GM12878 (cell line): ENCODE measurements at places on chromosomes 3 and 15.

GRCh38 chr3:99634881-99635280 is 3.5 kb upstream of the COL8A1 start:
- DNase-seq = no peak

DNA sequence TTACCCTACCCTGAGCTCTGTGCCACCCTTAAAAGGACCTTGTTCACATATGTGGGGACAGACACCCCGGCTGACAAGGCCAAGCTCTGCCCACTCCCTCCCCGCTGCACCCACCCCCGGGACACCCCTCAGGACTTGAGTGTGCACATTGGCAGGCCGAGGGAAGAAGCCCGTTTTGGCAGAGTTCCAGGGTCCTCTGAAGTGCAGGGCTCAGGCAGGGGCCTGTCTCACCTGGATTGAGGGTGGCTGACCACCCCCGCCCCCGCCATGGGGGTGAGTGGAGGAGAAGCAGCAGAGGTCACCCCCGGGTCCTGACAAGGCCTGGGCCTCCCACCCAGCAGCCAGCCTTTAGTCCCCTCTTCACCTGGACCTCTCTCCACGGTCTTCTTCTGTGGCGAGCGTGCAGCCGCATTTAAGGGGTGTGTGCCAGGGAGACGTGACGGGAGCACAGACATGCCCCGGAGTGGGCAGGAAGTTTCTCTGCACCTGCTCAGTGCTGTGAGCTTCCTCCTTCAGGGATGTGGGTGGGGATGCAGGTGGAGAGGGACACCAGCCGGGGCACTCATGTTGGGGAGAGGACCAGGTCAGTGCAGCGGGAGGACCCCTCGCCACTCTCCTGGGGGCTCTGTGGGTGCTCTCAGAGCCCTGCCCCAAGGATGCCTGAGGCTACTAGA is 50.7 kb downstream of the LINGO1 start:
- DNase-seq = no peak

GRCh38 chr15:70853973-70854665 is at the start of gene LARP6:
Gene LARP6, minus strand, starts transcription at chr15:70854157. Its CDS starts 69 bp downstream, at chr15:70854088.
- DNase-seq = no peak

GRCh38 chr3:69568951-69569350 is 170.3 kb upstream of the MITF start:
- no peak for DNase-seq

GRCh38 chr3:36302626-36303025 is 77.7 kb upstream of the STAC start:
- no peak for DNase-seq
